ENCODE measurements at places on chromosomes 13 and 19.

DNA sequence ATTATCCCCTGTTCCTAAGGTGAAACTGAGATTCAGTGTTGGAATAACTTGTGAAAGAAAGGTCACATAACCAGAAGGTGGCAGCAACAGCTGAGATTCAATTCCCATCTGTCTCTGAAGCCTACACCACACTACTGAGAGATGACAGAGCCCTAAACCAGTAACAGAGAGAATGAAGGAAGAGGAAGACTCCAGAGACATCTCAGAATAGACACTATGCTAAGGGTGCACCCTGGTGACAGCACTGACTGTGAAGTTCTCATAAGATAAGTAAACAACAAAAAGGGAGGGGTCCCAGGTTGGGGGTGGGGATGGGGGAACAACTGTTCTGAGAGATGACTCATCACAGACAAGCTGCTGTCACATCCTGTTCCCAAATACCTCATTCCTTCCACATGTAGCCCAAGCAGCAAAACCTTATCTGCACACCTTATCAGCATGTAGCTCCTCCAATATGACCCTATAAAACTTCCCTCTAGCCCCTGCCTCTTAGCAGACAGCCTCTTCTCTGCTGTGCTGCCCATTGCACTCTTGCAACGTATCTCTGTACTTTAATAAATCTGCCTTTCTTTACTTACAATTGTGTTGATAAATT is 46.5 kb downstream of the UTP14C start:
- no peak for DNase-seq

DNA sequence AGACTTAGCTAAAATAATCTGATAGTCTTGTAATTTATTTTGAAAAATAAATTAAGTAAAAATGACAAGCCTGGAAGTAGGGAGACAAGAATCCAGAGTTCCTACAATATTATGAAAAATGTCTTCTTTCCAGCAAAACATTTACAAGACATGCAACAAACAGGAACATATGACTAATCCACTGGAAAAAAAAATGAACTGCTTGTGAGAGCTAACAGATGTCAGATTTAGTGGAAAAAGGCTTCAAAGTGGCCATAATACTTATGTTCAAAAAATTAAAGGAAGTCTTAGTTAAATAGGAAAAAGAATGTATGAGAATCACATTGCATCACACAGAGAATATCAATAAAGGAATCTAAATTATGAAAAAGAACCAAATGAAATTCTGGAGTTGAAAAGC is 2082.0 kb upstream of the PCDH20 start:
- DNase-seq: no peak

- DNase-seq: peak; percentile 89
These were observed 3.2 kb downstream of the VSIG10L start for GRCh38 chr19:51338563-51339312.

GRCh38 chr13:27353708-27354107 is 70.7 kb upstream of the GTF3A start:
- DNase-seq: no peak

DNA sequence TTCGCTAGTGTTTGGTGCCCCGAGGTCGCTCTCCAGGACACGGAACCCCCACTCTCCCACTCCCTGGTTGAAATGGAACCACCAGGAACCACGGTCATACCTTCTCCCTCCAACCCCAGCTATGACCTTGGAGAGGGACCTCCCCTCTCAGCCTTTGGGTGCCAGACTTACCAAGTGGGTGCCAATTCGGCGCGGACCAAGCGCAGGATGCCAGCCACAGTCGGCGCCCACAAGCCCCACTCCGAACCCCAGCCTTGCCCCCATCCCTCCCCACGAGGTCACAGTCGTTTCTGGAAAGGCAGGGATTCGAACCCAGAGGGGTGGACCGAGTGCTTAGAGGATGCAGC is 910 bp downstream of the PDE4C start:
- DNase-seq: no peak

GRCh38 chr19:18788529-18789421 is 2.3 kb downstream of the COMP start:
- DNase-seq: no peak

- DNase-seq: no peak
These were observed 45.4 kb downstream of the ZIC5 start for GRCh38 chr13:99926014-99926731.

DNA sequence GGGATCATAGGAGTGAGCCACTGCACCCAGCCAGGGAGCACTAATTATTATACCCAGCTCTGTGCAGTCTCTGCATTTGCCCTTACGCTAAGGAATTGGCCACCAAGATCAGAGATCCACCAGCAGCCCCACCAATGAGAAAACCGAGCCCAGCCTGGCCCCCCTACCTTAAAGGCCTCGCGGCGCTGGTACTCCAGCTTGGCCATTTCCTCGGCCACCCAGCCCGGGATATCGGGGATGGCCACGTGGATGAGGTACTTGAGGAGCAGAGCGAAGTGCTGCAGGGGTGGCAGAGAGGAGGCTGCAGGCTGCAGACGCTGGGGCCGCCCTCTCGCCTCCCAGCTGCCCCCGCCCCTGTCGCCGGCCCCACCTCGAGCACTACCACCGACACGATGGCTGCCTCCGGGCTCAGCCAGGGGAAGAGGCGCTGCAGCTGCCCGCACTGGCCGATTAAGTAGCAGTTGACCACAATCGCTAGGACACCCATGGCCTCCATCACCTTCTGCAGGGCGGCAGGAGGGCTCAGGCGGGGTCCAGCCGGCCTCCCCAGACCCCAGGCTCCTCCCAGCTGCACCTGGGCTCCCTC is 7.5 kb downstream of the ANO8 start:
- no peak for DNase-seq

DNA sequence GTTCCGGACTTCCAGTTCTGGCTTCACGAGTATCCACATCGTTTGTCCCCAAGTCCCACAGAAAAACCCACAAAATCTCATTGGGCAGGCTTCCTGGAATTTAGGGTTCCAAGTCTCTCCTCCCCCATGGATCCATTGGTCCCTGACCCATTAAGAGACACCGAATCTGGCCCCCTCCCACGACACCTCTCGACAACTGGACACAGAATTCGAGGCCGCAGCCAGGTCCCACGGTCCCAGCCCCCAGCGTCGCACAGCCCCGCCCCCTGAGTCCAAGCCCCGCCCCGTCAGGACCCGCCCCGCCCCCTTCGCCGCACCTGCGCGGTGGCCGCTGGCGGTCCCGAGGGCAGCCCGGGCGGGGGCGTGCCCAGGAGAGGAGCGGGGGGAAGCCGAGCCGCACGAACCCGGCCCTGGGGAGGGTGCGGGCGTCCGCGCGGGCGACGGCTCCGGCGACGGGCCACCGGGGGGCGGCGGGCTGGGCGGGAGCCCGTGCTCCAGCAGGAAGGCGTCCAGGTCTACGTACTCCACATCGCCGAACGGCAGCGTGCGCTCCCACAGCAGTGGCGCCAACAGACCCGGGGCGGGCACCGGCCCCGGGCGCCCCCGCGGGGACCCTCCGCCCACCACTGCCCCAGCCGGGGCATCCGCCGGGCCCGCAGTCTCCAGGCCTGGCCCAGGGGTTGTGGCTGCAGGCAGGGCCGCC is 1.8 kb downstream of the DBP start:
- peak; percentile 75 for DNase-seq

- DNase-seq: no peak
These were observed 20.6 kb downstream of the MIR17HG start for GRCh38 chr13:91368101-91368500.

DNA sequence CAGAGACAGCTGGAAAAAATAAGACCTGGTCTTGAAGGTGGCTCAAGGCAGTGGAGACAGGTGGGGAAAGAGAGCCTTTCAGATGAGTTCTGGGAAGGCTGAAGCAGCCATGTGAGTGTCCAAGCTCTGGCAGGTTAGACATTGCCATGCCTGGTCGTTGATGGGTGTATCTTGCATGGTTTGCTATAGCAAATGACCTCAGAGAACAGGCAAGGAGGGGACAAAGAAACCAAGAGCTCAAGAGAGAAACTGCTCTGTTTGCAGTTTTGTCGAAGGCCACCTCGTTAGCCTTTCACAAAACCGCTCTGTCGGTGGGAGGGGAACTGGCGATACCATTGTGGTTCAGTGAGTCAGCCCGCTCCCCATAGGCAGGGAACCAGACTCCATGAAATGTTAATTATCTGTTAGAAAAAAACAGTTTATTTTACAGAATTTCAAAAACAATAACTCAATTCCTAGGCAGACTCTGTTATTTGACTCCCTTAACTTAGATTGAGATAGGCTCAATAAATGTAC is 82.8 kb upstream of the ARGLU1 start:
- DNase-seq: no peak

DNA sequence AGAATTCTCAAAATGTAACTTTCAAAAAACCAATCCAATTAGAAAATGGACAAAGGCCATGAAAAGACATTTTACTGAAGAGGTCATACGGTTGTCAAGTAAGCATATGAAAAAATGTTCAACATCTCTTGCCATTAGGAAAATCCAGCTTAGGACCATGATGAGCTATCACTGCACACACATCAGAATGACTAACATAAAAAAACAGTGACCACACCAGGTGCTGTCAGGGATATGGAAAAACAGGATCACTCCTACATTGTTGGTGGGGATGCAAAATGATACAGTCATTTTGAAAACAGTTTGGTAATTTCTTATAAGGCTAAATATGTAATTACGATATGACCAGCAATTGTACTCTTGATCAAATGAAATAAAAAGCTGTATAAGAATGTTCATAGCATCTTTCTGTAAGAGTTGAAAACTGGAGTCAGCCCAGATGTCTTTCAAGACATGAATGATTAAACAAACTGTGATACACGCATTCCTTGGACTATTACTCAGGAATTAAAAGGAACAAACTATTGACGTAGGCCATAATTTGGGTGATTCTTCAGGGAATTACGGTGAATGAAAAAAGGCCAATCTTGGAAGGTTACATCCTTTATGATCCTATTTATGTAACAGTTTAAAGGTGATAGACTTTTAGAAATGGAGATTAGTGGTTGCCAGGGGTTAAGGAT is 26.9 kb upstream of the RCBTB2 start:
- no peak for DNase-seq

GRCh38 chr19:18160971-18161635 is 8.1 kb downstream of the PIK3R2 start:
- peak; percentile 78 for DNase-seq

Data from stimulated activated CD4-positive, alpha-beta T cell treated with anti-CD3 and anti-CD28 coated beads, Interleukin-4, amount 100 ng/mL, for 24 hours (primary cell).